Astrocyte (in vitro differentiated cells and primary cell): ENCODE measurements at places on chromosomes 13 and 19. TPM values are rescaled to one million over a fixed set of nuclear protein-coding genes. Genes with fewer than 3 reads are reported as not detected.

- DNase-seq = no peak
These were observed 7.2 kb downstream of the RPL36 start for GRCh38 chr19:5697022-5697889.

DNA sequence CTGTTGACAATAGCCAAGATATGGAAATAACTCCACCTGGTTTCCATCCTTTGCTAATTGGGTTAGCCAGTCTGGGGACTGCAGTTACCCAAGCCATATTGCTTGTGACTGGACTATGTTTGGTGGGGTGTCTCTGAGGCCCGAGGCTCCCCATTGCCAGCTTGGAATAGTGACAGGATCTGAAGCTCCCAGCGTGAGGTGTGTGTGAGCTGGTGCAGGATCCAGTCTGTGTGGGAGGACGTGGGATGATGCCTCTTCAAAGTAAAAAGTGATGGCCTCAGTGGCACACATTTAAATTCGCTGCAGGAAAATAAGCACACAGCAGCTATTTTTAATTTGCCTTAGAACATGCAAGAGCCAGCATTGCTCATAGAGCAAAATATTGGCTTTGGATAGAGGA, 75.0 kb downstream of the TEX26 start:
- no peak for DNase-seq

DNA sequence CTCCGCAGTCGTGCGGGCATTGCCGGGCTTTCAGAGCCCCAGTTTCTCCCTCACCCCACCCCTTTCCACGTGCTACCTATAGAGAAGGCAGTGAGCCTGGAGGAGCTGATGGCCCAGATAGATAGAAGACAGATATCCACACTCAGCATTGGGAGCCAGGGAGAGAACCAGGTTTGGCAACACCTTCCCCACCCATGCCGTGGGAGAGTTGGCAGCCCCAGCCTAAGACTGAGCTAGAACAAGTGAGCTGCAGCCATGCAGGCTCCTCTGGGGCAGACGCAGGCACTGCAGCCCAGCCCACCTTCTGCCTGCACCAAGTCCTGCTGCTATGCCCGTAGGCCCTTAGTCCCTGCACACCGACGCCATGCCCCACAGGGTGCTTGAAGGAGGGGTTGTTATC, 10.3 kb upstream of the KRTDAP start:
- no peak for DNase-seq

The ATP4B gene
- total RNA-seq = not detected in 2 replicates

GRCh38 chr13:54845351-54845965, 1816.8 kb downstream of the OLFM4 start:
- no peak for DNase-seq

DNA sequence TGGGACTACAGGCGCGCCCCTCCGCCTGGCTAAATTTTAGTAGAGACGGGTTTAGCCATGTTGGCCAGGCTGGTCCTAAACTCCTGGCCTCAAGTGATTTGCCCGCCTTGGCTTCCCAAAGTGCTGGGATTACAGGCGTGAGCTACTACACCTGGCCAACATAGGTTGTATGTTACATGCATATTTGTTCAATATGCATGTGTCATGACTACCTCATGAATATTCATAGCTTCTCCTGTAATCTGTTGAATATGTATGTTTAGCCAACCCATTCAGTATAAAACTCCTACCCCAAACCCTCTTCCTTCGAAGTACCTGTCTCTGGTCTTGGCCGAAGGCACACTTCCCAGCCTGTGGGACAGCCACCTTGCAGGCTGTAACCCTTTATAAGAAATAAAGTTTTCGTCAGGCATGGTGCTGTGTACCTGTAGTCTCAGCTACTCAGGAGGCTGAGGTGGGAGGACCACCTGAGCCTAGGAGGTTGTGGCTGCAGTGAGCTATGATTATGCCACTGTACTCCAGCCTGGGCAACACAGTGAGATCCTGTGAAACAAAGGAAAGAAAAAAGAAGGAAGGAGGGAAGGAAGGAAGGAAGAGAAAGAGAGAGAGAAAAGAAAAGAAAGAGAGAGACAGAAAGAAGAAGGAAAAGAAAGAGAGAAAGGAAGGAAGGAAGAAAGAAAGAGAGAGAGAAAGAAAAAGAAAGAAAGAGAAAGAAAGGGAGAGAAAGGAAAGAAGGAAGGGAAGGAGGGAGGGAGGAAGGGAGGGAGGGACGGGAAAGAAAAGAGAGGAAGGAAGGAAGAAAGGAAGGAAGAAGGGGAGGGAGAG, 29.3 kb downstream of the GPR42 start:
- no peak for DNase-seq

DNA sequence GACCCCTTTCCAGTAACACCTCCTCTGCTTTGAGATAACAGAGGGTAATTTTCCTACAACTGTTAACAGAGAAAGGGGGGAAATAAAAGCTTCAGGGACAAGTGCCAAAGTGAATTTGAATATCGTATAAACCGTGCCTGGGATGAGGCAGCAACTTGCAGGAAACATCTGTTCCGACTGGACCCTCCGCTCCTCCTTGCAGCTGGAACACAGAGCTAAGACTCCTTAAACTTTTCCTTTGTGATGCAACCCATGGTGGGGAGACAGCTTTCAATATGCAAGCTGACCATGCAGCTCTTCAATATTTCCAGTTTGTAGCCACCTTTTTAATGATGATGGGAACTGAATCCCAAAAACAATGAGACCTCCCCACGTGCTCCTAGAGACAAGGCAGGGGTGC, 432.6 kb downstream of the ZNF536 start:
- no peak for DNase-seq

The KCTD4 gene
- 0.41 and 0.64 TPM in 2 replicates for total RNA-seq

GRCh38 chr13:59464926-59465325, 698.8 kb downstream of the DIAPH3 start:
- no peak for DNase-seq

The RPS15 gene
- 973 and 1,045 TPM in 2 replicates for total RNA-seq

- DNase-seq = peak; percentile 55
These were observed 34.4 kb downstream of the DNAJC15 start for GRCh38 chr13:43057653-43058317.

- no peak for DNase-seq
These were observed 7.9 kb downstream of the AXL start for GRCh38 chr19:41226874-41227390.

The VSIG10L gene
- 4.2 and 4.7 TPM in 2 replicates for total RNA-seq

GRCh38 chr13:99969453-99969918, 2.1 kb downstream of the ZIC5 start:
- no peak for DNase-seq
